IPS-NIHi11 (cell line): ENCODE measurements at places on chromosomes 4 and X.

DNA sequence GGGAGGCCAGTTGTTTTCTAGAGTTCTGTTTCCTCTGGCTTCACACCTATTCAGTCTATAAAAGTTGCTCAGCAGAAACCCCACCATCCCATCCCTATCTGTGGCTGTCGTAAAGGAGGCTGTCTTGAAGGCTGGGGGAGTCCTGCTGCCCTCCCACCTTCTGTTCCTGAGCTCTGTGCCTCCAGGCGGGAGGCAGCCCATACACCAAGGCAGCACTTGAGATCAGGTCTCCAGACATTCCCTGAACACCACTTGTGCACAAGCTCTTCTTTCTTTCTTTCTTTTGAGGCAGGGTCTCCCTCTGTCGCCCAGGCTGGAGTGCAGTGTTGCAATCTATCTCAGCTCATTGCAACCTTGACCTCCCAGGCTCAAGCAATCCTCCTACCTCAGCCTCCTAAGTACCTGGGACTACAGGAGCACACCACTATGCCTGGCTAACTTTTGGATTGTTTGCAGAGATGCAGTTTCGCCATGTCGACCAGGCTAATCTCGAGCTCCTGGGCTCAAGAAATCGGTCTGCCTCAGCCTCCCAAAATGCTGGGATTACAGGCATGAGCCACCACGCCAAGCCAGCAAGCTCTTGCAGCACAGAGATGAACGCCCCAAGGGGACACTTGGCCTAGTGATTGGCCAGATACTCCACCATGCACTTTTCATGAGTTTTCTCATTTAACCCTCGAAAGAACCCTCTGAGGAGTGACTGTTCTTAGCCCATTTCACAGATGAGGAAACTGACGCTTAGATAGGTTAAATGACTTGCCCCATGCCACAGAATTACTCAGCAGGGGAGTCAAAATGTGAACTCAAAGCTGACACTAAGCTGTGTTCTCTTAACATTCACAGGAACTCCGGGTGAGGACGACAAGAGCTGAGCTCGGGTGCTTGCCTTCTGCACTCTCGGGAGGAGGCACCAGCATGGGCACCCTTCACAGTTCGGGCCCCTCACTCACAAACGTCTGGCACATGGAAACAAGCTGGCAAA is 55.8 kb upstream of the ENPP6 start:
- no peak for DNase-seq

DNA sequence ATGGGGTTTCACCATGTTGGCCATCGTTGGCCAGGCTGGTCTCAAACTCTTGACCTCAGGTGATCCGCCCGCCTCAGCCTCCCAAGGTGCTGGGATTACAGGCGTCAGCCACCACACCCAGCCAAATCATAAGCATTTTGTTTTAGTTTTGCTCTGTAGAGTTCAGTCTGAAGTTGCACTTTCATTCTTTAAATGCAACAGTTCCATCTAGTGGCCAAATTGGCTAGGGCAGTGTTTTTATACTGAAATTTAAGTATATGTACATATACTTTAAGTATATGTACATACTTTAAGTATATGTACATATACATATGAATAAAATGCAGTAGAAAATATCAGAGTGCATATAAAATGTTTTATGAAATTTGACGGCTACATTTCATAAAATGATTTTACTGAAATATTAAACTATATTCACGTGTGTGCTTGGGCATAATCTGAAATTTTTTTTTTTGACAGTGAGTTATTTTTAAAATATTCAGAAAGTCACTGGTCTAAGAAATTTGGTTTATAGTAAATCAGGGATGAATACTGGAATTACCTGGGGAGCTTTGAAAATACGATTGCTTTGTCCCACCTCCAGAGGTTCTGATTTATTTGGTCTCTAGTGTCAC is 145.5 kb downstream of the NWD2 start:
- DNase-seq = peak; percentile 21

- DNase-seq = peak; percentile 64
These were observed 75.0 kb downstream of the PTTG2 start for GRCh38 chr4:38034986-38035882.

DNA sequence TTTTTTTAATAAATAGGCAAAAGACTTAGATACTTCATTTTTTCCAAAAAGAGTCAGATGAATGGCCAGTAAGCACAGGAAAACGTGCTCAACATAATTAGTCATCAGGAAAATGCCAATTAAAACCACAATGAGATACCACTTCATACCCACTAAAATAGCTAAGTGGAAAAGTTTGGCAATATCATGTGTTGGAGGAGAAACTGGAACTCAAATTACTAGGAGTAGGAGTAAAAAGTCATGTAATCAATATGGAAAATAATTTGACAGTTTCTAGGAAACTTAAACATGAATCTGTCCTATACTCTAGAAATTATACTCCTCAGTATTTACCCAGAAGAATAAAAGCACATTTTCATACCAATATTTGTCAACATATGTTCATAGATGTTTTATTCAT is 449.8 kb downstream of the INPP4B start:
- no peak for DNase-seq

GRCh38 chrX:41759817-41760216 is 35.8 kb downstream of the GPR82 start:
- peak; percentile 10 for DNase-seq

GRCh38 chr4:73718375-73719373 is 21.7 kb upstream of the CXCL8 start:
- DNase-seq = no peak

- DNase-seq = no peak
These were observed 5.3 kb downstream of the TMEM271 start for GRCh38 chr4:570754-571153.

DNA sequence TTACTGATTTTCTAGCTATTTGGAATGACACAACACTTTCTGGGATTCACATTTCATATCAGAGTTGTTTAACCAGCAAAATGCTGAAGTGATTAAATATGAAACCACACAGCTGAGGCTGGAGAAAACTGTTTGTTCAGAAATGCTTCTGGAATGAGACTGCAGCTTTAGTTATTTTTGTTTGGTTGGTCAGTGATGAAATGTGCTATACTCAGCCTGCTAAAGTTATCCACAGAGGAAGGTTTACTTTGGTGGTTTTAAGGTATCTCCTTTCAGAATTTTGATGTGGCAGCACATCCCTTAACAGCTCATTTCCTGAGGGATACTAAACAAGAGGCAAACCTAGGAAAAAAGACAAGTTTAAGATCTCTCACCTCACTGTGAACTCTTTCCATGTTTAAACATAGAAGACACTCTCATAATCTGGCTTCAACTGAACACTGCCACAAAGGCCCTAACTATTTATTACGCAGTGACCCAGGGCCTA is 106.6 kb upstream of the PDE5A start:
- no peak for DNase-seq

- DNase-seq = peak; percentile 6
These were observed 276.3 kb upstream of the TACR3 start for GRCh38 chr4:103996064-103996463.

- DNase-seq = peak; percentile 28
These were observed 8.9 kb upstream of the NAP1L5 start for GRCh38 chr4:88706574-88706973.

DNA sequence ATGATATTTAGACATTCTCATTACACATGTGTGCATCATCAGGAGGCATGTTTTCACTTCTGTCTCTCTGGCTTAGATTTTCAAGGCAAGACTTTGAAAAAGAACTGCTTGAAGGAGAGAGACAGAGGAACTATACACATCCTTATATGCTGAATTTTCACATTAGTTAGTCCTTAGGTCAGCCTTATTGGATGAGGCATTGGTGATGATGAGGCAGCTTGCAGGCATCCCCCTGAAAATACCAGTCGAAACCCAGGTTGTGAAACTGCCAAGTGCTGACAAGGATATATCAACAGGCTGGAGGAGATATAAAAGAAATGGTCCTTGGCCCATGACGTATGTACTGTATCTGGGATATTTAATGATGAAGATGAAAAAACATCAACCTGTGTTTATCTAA is 297.2 kb upstream of the AADAT start:
- DNase-seq = no peak
